NCI-H2029 treated with DMSO at 0.1 percent for 48 hours (cell line): ENCODE measurements at places on chromosomes 13 and 19.
A peak's percentile ranks its signal among the peaks of the same experiment; 100 is the strongest.

- DNase-seq, result no peak
Observed at GRCh38 chr19:9912551-9913236, 23.6 kb downstream of the OLFM2 start.

DNA sequence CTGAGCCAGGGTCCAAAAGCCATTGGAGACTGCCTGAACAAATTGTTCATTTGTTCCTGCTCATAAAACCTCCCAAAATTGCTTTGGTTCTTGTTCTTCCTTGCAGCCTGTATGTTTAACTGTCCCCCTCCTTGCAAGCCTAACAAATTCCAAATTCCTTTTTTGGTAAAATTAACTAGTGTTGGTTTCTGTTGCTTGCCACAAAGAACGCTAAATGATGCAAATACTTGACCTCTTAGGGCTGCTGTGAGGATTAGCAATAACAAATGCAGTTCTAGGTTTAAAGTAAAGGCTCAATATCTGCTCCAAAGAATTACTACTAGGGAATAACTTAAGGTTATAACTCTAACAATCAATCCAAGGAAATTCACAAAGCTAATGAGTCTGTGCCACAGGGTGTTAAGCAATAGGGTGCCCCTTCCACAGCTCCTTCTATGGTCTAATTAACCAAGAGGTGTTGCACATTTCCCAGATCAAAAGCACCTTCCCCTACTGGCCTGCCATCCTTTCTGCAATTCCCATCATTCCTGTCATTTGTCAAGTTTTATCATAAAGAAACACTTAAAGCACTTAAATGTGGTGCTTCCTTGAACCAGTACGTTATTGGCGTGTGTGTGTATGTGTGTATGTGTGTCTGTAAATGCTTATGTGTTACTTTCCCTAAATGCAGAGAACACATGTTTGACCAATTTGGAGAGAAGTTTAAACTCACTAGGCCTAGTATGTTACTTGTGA is 110.2 kb downstream of the RAP2A start:
- DNase-seq, result no peak

- DNase-seq, result no peak
Observed at GRCh38 chr19:3618144-3618810, 8.3 kb downstream of the CACTIN start.

- no peak for DNase-seq
Observed at GRCh38 chr19:38209671-38210457, 14.2 kb downstream of the DPF1 start.

- DNase-seq, result peak; percentile 72
Observed at GRCh38 chr13:25783601-25784024, 268.2 kb downstream of the SHISA2 start.

DNA sequence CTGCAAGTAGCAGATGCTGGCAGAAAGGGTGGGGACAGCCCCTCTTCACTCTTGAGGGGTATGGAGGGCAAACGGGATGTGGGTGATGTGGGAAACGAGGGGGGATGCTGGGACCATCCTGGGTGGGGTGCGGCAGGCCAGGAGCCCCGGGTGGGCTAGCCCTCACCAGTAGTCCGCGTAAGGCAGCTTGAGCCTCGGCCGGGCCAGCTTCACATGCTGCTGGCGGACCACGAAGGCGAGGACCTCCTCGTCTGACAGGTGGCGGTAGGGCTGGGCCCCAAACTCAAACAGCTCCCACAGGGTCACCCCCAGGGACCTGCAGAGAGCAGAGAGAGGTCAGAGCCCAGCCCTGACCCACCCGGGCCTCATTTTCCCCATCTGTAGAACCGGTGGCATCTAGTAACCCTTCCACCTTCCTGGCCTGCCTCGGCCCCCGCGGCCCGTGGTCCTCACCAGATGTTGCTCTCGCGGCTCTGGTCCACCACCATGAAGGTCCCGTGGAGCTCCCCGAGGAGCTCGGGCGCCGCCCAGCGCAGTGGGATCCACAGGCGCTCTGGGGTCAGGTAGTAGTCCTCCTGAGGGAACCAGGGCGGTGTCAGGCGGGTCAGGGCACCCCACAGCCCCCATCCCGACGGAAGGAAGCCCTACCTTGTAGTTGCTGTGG is 10.7 kb downstream of the LMTK3 start:
- DNase-seq, result no peak

DNA sequence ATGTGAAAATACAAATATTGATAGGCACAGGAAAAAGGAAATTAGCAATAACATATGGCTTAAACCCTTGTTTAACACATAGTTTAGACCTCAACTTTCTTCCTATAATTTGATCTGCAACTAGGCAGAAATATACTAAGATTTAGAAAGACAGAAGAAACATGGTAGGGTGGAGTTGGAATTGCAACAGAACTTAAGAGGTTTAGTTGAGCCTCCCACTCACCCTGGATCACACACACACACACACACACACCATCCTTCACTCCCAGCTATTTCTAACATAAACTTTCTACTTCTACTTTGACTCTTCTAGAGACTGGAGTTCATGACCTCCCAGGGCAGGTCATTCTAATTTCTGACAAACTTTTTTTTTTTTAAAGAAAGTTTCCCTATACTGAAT is 47.4 kb downstream of the FLT3 start:
- DNase-seq, result no peak

- no peak for DNase-seq
Observed at GRCh38 chr19:3868770-3869456, at the start of gene ZFR2. TSS of gene ZFR2 (minus strand) at chr19:3869038. CDS start at chr19:3869017, 21 bp downstream.

- DNase-seq, result no peak
Observed at GRCh38 chr19:51317376-51317775, 5.9 kb downstream of the IGLON5 start.

- DNase-seq, result no peak
Observed at GRCh38 chr19:18541258-18541991, 1.9 kb downstream of the FKBP8 start.

DNA sequence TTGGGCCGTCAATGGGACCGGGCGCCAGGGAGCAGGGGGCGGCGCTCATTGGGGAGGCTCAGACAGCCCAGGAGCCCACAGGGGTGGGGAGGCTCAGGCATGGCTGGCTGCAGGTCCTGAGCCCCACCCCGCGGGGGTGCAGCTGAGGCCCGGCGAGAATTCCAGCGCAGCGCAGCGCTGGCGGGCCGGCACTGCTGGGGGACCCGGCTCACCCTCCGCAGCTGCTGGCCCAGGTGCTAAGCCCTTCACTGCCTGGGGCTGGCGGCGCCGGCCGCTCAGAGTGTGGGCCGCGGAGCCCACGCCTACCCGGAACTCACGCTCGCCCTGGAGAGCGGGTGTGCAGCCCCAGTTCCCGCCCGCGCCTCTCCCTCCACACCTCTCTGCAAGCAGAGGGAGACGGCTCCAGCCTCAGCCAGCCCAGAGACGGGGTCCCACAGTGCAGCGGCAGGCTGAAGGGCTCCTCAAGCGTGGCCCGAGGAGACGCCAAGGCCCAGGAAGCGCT is 1227.4 kb downstream of the PCDH17 start:
- DNase-seq, result no peak

DNA sequence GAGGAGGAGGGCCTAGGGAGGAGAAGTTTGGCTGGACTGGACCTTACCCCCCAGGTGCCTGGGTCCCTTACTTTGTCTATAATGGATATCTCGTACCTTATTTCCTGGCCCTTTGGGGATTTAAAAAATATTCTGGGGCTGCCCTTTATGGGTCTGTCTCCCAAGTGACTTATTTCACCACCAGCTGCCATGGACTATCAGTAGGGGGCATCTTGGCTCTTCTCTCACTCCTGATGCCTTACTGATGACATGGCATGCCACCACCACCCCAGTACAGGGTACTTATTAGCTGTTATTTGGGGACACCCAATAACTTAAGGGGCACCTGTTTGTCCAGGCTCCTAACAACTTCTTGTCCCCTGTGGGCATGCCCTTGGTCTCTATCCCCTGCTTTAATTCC is 38.0 kb downstream of the NFIX start:
- DNase-seq, result no peak

- DNase-seq, result no peak
Observed at GRCh38 chr19:57560049-57560491, 407 bp upstream of the ZNF550 start.

GRCh38 chr19:33304760-33305647 is 2.7 kb upstream of the CEBPA start:
- DNase-seq, result no peak

DNA sequence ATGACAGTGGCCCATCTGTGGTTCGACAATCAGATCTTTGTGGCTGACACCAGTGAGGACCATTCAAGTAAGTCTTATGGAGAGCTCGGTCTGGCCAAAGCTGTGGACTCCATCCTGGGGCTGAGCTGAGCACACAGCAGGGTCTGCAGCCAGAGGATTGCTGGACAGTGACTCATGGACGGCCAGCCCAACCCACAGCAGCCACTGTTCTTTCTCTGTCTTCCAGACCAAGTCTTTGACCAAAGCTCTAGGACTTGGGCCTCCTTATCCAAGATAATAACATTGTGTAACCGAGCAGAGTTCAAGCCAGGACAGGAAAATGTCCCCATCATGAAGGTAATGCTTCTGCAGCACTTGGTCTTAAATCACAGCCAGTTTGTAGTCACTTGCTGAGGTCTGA is 12.4 kb downstream of the ATP12A start:
- DNase-seq, result no peak

- DNase-seq, result no peak
Observed at GRCh38 chr13:59476366-59476765, 687.4 kb downstream of the DIAPH3 start.

- DNase-seq, result no peak
Observed at GRCh38 chr19:19149435-19149834, 11.2 kb upstream of the TMEM161A start.

GRCh38 chr13:26957182-26957581 is 196.6 kb upstream of the GPR12 start:
- DNase-seq, result no peak

- no peak for DNase-seq
Observed at GRCh38 chr13:20901668-20902437, 693 bp downstream of the XPO4 start.

DNA sequence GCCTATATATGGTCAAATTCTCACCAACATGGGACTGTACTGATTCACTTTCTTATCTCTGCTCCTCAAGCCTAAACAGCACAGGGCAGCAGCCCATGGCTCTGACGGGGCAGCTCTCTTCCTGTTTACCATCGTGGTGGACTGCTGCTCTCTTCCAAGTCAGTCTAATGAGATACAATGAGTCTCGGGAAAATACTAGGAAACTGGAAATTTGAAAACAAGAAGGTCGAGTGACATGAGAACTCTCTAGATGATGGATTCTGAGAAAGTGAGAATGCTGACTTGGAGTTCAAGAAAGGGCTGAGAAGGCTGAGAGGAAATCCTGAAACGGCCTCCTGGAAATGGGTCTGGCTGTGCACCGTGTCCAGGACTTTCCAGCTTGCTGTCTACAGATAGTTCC is 122.8 kb upstream of the ARGLU1 start:
- DNase-seq, result no peak

GRCh38 chr13:68481130-68481529 is 1251.0 kb upstream of the PCDH9 start:
- DNase-seq, result no peak

DNA sequence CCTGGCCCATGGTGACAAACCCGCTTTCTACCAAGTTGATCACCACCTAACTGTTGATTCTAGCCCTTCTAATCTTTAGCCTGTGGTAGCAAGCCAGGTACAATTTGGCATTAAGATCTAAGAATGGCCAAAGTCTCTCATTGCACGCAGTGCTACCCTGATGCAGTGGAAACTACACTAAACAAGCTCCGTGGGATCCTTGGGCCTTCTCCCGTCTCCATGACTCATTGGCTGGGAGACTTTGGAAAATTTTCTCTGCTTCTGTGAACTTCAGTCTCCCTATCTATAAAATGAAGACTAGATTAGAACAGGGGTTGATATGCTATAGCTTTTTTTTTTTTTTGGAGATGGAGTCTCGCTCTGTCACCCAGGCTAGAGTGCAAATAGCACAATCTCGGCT is 223.0 kb downstream of the TSHZ3 start:
- DNase-seq, result no peak

GRCh38 chr13:98447881-98448641 is 128.8 kb downstream of the STK24 start:
- DNase-seq, result no peak

DNA sequence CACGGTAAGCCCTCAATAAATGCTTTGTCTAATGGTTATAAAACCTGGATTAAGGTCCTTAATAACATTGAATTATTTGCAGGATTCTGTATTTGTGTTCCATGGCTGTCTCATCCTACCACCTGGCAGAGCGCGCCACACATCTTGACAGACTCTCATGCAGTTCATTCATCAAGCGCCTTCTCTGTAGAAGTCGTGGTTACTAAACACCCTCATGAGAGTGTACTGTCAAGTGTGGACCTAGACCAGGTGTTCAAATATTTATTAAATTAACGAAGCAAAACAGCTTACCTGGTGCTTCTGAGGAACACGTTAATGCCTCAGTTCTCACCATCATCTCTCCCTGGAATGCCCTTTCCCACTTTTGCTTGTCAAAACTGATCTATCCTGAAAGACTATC is 13.1 kb upstream of the FBXL3 start:
- DNase-seq, result no peak

GRCh38 chr19:56969759-56970178 is 129.2 kb upstream of the PEG3 start:
- no peak for DNase-seq

DNA sequence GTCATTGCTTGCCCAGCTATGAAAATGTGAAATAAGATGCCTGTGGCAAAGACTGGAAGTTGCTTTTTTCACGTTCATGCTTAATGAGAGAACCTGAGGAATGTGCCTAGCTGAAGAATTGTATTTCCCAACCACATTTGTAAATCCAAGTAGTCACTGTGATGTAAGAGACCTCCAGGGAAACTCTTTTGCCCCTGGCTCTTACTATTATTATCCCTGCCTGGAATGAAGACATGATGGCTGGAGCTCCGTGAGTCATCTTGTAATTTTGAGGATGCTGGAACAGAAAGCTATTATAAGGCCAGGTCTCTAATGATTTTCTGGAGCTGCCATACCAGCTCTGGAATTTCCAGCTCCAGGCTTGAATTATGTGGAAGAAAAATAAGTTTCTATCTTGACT is 894.3 kb downstream of the DIAPH3 start:
- no peak for DNase-seq
